ENCODE measurements at places on chromosomes 4 and X.

GRCh38 chr4:5547651-5548249 is 160.6 kb downstream of the EVC2 start:
- no peak for DNase-seq

- peak; percentile 85 for DNase-seq
These were observed 67.3 kb downstream of the SPRY1 start for GRCh38 chr4:123463869-123464268.

DNA sequence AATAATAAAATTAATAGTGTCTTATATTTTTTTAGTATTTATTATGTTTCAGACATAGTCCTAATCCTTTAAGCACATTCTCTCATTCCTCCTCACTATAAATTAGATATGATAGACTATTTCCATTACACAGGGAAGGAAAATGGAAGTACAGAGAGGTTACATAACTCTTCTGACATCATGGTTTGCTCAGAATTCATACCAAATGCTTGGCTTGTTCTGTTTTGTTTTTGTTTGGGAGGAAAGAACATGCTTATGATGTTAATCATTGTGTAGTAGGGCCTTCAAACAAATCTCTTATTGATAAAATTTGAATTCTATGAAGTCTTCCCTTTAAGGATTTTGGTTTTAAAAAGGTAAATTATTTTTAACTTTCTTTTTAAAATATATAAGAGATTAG is 59.5 kb downstream of the RXFP1 start:
- DNase-seq = no peak

- no peak for DNase-seq
These were observed 60.6 kb downstream of the NOCT start for GRCh38 chr4:139076016-139076744.

DNA sequence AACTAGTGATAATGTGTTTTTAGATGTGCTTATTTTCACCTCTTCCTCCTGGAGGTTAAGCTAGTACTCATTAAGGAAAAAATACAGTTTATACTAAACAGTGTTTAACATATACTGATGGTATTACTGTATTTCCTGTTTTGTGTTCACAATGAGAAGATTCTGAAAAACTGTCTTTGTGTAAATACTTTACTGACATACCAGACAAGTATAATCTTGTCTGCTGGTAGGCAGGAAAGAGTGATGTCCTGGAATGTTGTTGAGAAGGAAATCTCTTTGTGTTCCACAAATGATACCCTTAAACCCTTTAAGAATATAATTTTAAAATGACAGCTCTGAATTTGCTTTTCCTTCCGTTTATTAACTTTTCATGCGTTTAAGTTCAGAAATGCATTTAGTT is 205.5 kb upstream of the NUDT6 start:
- DNase-seq = no peak

- DNase-seq = no peak
These were observed 439.1 kb downstream of the INPP4B start for GRCh38 chr4:142406917-142407501.

- no peak for DNase-seq
These were observed 35.2 kb downstream of the PDS5A start for GRCh38 chr4:39942507-39942906.

DNA sequence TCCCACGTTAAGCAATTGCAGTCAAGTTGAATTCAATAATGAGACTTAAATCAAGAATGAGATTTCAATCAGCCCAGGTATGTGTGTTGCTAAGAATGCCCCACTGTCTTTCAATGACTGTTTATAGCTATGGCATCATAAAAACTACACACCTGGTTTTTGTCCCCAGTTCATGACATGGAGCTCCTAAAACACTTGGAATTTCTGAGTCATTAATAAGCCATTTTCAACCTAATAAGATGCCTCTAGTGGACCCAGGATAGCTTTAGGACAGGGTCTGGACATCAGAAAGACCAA is 72.7 kb upstream of the STS start:
- DNase-seq = no peak

GRCh38 chr4:77220828-77221613 is 64.0 kb downstream of the CCNG2 start:
- DNase-seq = no peak

- DNase-seq = no peak
These were observed 123.3 kb downstream of the CLCN4 start for GRCh38 chrX:10280071-10280470.

- peak; percentile 23 for DNase-seq
These were observed 175.4 kb downstream of the SH3BGRL start for GRCh38 chrX:81377329-81377728.

GRCh38 chr4:31518796-31519250 is 798.7 kb downstream of the PCDH7 start:
- DNase-seq = no peak

DNA sequence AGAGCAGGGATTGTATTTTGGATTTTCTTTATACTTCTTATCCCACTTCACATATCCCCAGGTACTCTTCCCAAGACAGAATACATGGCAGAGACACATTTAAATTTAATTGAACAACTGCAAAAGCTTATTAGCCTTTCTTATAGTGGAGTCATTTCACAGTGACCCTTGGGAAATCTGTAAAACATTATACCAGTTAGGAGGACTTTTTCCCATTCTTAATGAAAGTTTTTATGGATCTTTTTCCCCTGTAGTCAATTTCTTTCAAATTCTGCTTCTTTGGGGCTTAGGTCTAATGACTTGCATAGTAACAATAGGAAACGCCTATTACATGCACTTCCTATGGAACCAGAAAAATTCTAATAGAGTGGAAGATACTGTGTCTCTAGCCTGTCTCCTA is 14.6 kb upstream of the MCUB start:
- no peak for DNase-seq

DNA sequence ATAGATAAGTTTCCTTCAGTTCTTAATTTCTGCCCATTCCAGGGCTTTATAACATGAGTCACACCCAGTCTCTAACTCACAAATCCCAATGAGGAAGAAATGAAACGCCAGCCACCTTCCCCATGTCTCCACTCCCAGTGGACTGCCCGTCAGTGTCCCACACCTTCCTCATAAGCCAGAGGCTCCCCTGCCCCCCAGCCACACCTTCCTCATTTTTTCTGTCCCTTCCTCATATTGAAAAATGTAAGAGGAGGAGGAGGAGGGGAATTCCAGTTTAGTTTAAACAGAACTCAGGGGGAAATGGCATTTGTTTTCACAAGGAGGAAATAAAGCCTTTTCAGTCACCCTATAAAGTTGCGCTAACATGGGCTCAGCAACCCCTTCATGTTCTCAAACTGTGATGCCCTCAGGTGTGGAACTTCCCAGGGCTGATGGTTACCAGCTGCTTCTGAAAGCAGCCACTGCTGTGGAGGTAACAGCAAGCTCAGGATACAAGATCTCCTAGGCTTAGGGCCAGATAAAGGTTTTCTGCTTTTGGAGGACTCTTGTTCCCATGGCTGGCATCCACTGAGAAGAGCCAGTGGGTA is 97.8 kb downstream of the PARM1 start:
- no peak for DNase-seq

GRCh38 chr4:104129243-104129642 is 365.5 kb downstream of the CXXC4 start:
- no peak for DNase-seq

DNA sequence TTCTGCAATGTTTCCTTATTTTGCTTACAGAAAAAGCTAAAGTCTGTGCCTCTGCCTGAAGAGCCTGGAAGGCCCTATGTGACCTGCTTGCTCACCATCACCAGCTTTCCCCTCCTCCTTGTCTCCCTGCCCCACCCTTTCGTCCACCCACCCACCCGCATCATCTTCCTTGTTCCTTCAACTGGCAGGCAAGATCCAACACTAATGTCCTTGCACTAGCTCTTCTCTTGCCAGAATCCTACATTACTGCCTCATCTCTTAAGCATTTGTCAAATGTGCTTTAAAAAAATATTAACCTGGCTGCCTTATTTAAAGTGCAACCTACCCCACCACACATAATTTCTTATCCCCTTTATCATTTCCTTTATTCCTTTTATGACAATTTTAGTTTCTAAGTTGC is 165.1 kb upstream of the PPP3CA start:
- DNase-seq = no peak

DNA sequence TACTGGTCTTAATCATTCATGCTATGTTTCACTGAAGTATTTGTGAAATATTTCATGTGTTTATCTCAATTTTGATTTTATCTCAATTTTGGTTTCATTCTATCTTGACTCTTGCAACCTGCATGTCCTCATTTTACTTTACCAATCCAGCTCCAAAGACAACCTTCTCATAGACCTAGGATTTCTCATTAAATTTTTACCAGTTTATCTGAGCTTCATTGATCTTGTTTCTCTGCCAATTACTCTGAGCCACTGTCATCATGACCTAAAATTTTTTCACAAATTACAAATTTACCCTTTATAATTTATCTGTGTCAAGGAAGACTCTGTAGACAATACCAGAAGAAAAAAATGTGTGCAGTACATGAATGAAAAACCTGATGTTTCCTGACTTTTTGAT is 18.6 kb upstream of the UGT2B17 start:
- no peak for DNase-seq

GRCh38 chr4:8552581-8553205 is 27.5 kb upstream of the GPR78 start:
- DNase-seq = no peak

GRCh38 chr4:184215709-184216328 is 1.9 kb downstream of the ENPP6 start:
- no peak for DNase-seq
